ENCODE measurements at places on chromosomes 3 and 15.

DNA sequence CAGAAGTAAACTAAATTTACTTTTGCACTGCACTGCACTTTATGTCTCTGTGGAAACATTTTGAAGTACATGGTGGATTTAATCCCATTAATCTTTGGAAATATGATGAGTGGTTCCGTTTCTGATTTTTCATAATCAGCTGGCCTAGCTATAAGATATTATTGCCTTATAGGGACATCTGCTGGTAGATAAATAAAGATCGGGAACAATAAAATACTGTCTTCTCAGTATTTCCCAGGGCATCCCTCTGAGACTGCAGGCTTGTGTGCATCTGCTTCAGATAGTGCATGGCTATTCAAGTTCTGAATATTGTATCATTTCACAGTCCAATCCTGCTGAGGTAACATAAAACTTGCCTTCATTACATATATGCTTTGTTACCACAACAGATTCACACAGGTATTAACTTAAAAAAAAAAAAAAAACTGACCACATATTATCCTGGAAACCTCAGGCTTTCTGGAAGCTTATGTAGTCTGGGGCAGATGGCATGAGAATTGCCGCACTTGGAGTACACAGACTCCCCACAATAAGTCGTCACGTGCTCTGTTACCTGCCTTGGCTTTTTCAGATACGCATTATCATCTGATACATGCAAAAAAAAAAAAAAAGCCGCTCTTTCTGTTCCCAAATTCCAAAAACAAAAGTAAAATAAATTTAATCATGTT, 330.8 kb upstream of the AGTR1 start:
- no peak for DNase-seq

DNA sequence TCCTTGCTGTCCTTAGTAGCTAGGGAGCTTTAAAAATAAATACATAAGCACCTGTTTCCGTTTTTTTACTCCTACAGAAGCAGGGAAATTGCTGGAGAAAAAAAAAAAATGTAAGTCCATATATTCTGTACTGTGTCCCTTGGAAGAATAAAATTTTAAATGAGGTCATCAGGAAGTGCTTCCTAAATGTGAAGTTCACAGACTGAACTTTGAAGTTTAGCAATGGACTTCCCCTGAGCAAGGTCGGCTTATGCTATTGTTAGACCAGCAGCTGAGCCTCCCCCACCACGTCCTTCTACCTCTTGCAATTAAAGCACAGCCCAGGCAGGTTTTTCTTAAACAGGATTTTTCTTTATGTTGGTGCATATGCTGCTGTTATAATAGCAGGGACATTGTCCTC, 26.3 kb downstream of the LIPC start:
- DNase-seq, result no peak

DNA sequence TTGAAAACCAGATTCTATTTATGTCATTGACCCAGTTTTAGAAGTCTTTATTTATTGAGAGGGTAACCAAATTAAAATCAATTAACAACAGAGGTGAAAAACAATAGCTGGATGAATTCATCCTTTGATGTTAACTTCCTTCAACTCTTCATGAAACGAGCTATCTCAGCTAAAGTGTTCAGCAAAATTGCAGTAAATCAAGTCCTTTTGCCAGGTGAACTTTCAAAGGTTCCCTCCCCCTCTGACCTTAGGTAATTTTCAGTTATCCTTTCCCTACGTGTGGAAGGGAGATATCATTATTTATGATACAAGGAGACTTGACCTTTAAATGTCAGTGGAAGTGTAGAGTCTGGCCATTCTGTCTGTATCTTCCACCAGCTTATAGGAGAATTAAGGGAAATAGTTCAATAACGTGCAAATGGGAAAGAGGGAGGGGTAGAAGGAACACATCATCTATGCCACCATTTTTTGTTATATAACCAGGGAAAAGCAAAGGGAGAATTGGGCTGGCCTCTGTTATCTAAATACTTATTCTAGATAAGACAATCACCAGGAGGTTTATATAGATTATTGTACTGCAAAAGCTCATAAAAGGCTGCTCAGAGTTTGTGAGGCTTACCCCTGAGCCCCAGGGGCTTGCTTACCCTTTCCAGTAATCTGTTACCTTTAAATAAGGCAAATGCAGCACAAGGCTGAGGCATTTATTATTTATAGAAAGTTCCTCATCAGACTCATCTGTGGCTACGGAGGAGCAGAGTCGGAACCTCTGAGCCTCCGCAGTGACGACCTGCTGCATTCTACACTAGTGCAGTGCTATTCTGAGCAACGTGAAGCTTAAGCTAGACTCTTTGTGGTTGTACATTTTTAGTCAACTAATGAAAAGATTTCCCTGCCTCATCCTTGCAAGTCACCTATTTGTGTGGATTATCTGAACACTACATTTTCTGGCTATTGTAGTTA, 97.7 kb upstream of the ZBED2 start:
- no peak for DNase-seq

- DNase-seq, result no peak
Measured at GRCh38 chr3:196240424-196240823, 24.1 kb downstream of the SLC51A start.

DNA sequence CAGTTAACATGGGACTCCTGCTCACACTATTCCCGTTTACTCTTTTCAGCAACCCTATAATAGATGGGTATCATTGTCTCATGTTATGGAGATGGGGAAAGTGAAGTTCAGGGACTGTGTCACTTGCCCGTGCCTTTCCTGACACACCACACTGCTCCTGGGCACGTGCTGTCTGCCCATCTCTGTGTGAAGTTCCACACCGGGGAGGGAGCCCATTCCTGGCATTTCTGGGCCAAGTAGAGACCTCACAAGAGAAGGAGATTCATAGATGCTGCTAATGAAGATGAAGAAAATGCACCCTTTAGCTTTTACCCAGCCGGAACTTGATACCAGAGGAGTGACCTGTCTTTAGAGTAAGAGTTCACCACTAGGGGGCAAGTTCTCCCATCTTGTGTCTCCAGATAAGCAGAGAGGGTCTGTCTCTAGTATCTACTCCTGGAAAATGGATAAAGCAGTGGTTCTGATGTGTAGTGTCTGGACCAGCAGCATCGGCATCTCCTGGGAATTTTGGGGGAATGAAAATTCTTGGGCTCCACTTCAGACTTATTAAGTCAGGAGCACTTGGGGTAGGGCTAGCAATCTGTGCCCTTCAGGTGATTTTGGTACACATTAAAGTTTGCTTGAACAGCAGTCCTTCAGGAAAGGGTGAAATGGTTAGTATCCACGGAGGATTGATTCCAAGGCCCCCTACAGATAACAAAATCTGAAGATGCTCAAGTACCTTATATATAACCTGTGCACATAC, 2.0 kb upstream of the TOPBP1 start:
- no peak for DNase-seq

DNA sequence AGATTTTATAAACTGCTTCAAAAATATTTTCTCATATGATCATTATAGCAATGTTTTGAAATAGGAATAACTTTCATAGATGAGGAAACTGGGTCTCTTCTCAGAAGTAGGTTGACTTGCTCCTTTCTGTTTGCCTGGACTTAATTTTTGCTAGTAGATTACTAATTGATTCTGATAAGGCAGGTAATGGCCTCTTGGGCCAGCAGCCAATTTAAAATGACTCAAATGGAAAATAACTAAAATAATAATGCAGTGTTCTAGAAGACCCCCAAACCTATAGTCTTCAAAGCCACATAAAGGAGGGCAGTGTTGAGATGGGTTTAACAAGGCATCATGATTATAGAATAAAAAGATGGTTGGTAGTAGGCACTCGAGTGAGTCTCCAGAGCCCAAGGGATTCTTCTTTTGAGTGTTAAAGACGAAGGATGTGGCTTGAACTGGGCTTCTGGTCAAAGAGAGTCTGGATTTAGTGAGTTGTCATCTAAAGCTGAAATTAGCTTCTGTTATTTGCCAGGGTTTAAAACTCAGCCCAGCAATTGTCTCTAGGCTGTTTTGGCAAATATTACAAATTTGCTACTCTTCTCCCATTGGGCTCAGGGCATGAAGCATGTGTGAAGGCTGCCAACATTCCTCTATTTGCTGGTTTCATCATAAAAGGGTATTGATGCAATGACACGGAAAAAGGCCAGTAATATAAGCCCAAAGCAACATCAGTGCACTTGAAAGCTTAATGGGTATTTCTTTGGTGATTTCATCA, 297.1 kb upstream of the MEIS2 start:
- DNase-seq, result no peak

DNA sequence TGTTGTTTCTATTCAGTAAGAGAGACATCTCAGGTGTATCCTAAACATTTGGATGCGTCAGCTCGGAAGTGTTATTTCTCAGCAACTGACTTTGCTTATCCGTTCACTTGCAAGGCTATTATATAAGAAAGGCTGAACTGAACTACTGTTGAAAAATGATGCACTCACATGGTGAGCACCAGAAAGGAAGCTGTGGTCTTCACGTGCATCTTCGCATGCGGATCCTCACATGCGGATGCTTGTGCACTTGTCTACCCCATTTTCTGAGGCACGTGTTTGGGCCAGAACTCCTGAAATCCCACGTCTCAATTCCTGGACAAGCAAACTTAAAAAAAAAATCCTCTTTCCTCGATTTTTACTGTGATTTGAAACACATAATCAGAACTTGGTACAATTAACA, 63.2 kb downstream of the PDZRN3 start:
- no peak for DNase-seq

DNA sequence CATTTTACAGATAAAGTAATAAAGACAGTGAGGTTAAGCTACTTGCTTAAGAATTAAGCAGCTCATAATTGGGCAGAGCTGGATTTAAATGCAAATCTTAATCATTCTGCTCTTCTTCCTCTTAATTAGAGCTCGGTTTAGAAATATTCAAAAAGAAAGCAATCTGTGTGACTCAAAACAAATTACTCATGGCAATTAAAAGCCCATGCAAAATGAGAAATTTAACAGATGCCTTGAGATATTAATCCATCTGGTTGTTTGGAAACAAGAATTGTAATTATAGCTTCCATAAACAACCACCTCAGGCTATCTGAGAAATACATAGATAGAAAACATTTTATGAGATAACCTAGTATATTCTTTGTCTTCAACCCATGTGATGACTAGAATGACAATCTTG, 44.2 kb upstream of the DCBLD2 start:
- no peak for DNase-seq

- no peak for DNase-seq
Measured at GRCh38 chr3:195838714-195839113, 27.0 kb upstream of the MUC4 start.

DNA sequence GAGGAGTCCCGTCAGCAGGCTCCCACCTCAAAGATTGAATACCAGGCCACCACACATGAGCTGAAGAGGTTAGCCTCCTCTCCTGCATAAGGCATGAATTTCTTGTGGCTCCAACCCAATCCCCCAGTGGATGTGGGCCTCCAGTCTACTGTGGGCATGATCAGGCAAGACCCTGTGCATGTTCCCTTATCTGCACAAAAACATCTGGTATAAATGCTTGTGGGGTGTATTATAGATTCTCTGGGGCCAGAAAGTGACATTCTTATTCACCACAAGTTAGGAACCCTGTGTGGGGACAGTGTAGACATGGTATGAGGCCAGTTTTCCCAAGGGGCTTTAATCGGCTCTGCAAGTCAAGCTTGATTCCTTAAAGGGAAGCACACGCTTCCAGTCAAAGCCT, 18.2 kb upstream of the UBP1 start:
- no peak for DNase-seq

GRCh38 chr15:48478581-48478980, 147.4 kb downstream of the DUT start:
- DNase-seq, result no peak

GRCh38 chr3:171604370-171604769, 144.2 kb upstream of the TNIK start:
- DNase-seq, result no peak

DNA sequence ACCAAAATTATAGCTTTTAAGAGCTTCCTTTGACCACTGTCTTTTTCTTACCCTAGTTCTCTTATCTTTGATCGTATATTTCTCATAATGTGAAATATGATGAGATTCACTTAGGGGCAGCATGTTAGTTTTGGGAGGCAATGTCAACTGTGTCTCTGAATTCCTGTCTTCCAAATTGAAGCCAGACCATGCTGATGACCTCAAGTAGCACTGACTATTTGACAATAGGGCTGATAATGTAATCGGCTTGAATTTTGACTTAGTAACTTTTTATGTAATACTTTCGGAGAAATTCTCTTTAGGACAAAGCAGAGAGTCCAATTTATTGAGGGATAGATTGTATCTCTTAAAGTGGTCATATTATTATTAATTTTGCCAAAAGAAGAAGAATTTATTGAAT, 295.4 kb upstream of the TPRG1 start:
- no peak for DNase-seq

DNA sequence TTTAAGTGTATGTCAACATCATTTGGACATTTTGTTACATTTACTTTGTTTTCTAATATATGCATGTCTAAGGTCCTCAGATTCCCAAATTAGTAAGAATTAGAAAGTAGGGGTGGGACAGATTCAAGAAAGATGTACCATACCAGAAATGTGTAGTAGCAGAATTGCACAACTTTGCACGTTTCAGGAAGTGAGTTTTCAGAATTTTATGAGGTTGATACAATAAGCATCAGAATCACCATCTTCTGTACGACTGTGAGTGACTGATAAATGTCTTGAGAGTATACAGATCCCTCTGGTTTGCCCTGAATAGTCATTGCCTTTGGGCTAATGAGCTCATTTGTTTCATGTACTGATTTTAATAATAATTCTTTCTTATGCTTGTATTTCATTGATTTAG, 9.3 kb downstream of the ARIH2 start:
- DNase-seq, result no peak

DNA sequence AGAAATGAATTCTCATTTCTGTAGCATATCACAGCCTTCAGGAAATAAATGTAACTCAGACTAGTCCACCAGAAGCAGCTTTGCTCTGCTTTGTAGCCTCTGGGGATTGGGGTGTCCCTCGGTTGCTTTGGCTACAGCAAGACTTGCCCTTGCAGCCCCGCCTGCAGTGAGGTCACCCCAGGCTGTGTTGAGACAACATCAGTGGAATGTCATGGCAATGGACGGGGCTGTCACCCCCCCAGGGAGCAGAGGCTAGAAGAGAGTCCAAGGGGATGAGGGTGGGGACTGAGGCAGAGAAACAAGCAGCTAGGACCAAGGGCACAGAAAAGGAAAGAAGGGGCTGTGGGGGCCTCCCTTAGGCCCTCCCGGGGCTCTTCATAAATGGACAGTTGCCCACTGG, 854 bp downstream of the CLEC3B start:
- no peak for DNase-seq

DNA sequence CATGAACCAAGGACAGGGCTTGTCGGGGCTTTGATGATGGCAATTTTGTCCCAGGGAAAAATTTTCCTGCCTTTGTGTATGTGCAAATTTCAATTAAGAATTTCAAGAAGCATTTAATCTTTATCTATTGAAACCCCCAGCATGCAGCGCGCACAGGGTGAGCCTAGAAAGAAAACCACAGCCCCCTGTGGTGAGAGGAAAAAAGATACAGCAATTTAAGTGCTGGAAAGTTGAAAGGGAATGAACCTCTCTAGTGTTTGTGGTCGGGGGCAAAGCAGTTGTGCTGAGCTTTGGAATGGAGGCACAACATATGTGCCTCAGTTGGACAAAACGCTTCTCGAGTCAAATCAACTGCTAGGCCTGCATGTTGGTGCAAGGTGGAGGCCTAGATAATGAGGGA, 111.8 kb upstream of the C15orf61 start:
- no peak for DNase-seq

All from stimulated activated CD8-positive, alpha-beta memory T cell treated with anti-CD3 and anti-CD28 coated beads, Interleukin-4, amount 100 ng/mL, for 1 hour (primary cell).